Uterus (tissue), 4 donors: ENCODE measurements at places on chromosomes 12 and 14. TPM values are rescaled to one million over a fixed set of nuclear protein-coding genes. Genes with fewer than 3 reads are reported as not detected.

Gene PTPN21
- 17.7 TPM for total RNA-seq

Gene PRIMA1
- 2.9 TPM for total RNA-seq

Gene ARL1
- total RNA-seq, result 164 TPM

Gene IFNG-AS1
- total RNA-seq, result not detected

Gene CCDC177
- total RNA-seq, result not detected

Gene OR4E2
- not detected for total RNA-seq

Gene SLC6A15
- 0.97 TPM for total RNA-seq

Gene TAS2R46
- not detected for total RNA-seq

Gene MDGA2
- not detected for total RNA-seq

Gene USP44
- total RNA-seq, result 4.4 TPM

Gene NTS
- total RNA-seq, result 14.2 TPM

Gene BDKRB2
- total RNA-seq, result 4.6 TPM

Gene CFAP251
- 5.9 TPM for total RNA-seq

DNA sequence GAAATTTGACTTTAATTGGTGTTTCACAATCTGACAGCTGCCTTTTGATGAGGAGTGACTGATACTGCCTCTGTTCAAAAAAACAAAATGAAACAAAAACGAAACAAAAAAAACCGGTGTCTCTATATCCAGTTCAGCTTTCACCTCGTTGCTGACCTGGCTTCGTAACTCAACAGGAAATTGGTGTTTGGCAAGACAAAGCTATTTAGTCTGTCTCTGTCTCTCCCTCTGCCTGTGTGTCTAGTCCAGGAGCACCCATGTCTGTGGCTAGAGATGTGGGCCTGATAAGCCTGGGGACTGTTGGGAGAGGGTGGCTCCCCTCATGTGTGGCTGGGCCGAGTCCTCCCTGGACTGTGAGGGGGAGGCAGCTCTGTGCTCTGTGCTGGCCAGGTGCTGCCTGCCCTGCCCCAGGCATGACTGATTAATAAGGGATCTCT, 11.3 kb downstream of the CACNA1C start:
- no peak for DNase-seq

GRCh38 chr14:26021759-26022158, 576.1 kb downstream of the NOVA1 start:
- no peak for DNase-seq

GRCh38 chr12:127896661-127897060, 370.3 kb upstream of the TMEM132C start:
- no peak for DNase-seq

DNA sequence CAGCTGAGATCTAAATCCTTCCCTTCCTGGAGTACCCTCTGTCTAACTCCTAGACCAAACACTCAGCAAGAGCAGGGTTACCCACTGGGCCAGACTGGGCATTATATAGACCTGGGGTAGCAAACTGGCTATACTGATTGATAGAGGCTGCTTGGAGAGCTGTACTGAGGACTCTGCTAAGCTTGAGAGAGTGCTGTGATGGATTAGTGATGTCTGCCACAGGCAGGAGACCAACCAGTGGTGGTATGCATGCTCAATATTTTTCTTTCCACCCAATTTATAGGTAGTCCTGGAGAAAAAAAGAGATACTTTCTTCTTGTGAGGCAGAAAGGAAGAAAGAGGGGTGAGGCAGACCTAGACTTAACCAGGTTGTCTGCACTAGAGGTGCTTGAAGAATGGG, 33.3 kb downstream of the DTX1 start:
- no peak for DNase-seq

- DNase-seq, result no peak
Measured at GRCh38 chr14:94805680-94806288, 35.9 kb upstream of the GSC start.

GRCh38 chr12:102371165-102371564, 109.2 kb downstream of the IGF1 start:
- DNase-seq, result no peak

GRCh38 chr12:120710031-120710804, at the start of gene UNC119B:
Gene UNC119B, plus strand, starts transcription at chr12:120710458. Its CDS starts 17 bp downstream, at chr12:120710475.
- DNase-seq, result peak; percentile 70

GRCh38 chr14:105315211-105315721, 718 bp downstream of the PACS2 start:
- no peak for DNase-seq

- DNase-seq, result no peak
Measured at GRCh38 chr14:25237845-25238244, 187.9 kb upstream of the STXBP6 start.

DNA sequence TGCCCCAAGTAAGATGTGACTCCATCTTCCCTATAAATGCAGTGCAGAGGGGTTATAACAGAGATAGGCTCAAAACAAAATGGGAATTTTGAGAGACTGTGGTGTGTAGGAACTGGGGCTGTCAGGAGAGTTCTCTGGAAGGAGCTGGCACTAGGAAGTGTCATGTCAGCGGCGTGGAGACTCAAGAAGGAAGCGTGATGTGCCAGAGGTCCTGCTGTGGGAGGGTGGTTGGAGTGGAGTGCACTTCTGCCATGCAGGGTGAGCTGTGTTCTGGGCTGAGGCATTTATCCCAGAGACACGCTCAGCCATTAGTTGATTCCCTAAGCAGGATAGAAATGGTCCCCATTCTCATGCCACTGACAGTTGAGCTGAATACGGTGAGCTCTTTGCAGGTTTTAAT, 19.0 kb downstream of the GLT1D1 start:
- no peak for DNase-seq

DNA sequence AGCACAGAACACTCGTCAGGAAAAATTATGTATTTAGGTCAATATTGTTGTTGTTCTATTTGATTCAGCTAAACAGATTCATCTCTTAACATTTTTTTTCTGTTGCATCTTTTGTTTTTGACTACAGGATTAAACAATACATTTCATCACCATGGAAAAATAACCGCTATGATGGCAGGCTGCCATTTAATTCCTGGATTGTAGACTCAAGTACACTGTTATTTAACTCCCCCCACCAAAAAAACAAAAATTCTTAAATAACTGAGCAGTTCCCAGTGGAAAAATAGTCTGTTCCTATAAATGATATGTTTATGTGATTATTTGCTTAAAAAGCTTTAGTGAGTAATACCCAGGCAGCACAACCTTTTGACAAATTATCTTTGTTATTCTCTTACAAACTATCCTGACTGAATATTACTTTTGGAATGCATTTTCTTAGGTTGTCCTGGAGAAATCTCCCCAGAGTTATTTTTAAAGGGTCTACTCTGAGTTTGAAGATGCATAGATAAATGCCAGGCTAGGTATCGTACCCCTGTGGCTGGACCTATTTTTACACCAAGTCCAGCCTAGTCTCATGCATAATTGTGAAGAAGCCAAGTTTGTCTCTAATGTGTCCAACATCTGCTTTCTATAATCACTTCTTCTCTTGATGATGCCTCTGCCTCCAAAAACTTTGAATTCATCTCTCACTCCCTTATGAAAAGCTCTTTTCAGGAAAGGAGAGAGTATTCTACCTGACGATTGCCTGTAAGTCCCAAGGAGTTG, 3.7 kb downstream of the KERA start:
- DNase-seq, result peak; percentile 60

- no peak for DNase-seq
Measured at GRCh38 chr14:67987606-67988005, 168.0 kb downstream of the RAD51B start.

DNA sequence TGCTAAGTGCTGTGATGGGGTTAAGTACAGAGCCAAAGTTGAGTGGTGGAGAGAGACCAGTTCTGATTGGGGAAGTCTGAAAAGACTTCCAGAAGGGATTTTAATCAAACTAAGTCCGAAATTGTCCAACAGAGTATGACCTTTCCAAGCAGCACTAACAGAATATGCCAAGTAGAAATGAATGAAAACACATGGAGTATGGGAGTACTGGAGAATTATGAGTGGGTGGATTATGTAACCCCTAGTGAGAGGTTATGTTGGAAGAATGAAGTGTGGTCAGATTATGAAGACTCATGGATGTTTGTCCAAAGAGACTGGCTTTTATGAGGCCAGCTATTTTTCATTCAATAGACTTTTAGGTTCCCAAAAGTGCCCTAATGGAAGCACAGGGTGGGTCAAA, 94.0 kb upstream of the PLEKHA5 start:
- no peak for DNase-seq

- no peak for DNase-seq
Measured at GRCh38 chr12:14317362-14318146, 47.9 kb upstream of the ATF7IP start.

DNA sequence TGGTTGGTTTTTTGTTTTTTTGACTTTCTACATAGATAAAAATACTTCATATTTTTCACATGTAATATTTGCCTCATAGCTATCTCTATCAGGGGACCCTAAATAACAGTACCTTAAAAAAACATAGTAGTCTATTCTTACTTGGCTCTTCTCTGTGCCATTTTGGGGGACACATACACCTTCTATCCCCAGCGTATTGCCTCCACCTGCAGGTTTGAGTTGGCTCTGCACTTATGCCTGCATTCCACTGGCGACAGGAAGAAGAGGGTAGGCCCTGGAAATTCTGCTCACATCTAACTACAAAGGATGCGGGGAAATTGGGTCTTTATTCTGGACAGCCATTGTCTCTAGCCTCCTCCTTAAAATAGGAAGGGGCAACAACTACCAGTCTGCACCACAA, 13.8 kb upstream of the IFI27L2 start:
- DNase-seq, result no peak

DNA sequence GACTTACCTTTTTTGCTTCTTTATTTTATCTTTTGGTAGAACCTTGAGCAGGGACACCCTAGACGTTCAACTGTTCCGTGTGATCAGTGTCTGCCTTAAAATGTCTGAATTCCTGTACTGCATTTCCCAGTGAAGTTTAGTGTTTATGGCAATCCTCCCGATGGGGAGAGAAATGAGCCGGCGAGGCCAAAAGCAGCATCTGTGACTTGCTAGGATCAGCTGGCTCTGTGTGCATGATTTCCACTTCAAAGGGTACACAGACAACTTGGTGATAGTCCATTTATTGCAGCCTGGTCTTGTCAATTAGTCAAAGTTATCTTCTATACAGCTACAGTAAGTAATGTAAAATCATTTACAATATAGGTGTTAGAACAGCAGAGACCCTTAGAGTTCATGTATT, 768.5 kb downstream of the DIO2 start:
- no peak for DNase-seq

DNA sequence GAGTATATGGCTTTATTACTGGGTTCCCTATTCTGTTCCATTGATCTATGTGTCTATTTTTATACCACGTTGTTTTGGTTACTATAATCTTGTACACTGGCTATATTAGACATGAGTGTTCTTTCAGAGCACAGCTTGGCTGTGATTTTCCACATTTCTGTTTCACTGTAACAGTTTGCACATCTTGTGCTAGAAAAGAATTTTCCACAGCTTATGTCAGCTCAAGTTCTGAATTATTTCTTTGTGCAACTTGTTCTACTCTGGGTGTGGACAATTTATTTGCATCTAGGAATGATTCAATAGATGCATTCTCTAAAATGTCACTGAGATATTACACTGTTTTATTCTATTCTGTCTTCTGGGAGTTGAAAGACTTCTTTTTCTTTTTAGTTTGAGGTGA, 28.4 kb upstream of the OR5AU1 start:
- no peak for DNase-seq

DNA sequence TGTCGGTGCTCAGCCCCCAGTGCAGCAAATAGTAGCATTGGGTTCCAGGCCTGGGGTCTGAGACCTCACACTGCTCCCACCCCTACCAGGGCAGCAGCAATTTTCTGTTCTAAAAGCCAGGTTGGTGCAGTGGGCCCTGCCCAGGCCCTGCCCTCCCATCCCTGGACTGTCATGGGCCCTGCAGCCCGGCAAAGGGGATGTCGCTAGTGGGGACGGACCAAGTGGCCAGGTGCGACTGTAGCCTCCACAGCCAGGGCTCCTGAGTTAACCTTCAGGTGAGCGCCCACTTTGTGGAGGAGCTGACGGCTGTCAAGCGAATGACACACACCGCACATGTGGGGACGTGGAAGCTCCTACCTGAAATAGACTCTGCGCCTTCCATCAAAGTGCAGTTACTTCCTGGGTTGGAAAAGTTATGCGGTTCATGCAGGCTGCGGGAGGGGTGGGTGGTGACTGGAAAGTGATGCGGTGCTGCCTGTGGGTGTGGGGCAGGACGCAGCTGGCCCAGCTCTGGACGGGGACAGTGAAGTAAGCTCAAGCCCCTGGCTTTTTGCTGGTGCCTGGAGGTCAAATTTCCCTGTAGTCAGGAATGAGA, 1.5 kb downstream of the INF2 start:
- DNase-seq, result no peak

GRCh38 chr12:51677284-51677968, 86.4 kb downstream of the SCN8A start:
- no peak for DNase-seq

DNA sequence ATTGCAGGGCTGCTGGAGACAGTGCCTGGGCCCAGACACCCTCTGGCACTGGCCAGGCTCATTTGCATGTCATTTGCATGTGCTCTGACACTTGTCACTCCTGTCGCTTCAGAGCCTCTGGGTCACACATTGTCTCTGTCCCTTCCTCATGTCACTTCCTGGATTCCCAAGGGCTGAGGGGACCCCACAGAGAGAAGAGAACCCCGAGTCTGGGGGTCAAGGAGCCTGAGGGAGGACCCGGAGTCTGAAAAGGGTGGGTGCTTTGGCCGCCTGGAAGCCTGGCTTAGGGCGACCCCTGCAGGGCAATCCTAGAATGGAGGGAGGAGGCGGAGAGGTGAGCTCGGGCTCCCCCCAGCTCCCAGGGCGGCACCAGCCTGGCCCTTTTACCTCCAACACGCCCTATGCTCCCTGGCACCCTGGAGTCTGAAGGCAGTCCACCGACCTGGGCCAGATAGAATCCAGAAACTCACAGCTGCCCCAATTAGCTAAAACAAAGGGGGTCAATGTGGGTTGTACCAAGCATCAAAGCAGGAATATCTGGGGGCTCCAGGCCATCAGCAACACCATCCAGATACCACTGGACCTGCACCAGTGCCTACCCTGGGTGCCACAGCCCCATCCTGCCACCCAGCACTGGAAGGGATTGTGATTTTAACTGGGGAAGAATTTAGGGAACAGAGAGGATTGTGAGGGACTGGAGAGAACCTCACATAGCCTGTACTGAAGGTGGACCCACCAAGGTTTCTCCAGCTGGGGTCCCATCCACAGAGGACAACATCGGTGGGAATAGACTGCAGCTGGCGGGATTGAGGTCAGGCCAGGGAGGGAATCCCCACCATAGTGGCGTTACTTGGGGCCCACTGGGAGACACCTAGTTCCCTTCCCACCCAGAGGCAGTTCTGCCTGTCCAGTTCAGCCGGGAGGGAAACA, 21.8 kb upstream of the KRT78 start:
- peak; percentile 35 for DNase-seq

GRCh38 chr12:97148941-97149559, 242.0 kb downstream of the NEDD1 start:
- no peak for DNase-seq

DNA sequence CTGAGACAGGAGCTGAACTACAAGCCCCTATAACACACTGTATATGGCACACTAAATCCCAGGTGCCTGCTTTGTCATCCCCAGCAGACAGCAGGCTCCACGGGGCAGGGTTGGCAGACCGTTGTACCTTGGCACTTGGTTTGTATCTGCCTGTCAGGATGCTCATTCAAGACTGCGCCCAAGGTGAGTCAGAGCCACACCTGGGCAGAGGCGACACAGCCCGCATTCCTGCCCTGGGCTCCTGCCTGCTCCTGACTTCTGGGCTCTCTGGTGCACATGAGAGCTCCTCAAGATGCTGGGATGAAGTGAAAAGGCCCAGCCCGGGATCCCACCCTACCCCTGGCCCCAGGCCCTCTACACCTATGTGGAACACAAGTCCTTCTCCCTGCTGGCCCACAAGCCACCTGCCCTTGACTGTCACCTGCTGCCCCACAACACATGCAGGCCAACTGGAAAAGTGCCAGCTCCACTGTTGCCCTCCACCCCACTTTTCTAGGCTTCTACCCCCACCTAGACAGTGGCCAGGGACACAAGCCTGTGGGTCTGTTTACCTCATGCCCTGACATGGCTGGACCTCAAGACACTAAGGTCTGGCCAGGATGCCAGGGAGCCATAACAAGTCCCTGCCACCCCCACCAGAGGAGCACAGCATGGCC, 30.8 kb upstream of the PNMA1 start:
- no peak for DNase-seq
